Colonic mucosa (tissue), 4 donors: ENCODE measurements at places on chromosomes 4 and X. TPM values are rescaled to one million over a fixed set of nuclear protein-coding genes. Genes with fewer than 3 reads are reported as not detected.
A peak's percentile ranks its signal among the peaks of the same experiment; 100 is the strongest.

The IL1RAPL2 gene
- not detected for total RNA-seq

The COX7B2 gene
- total RNA-seq: not detected

The FAM47A gene
- total RNA-seq: not detected

The CAMK2D gene
- total RNA-seq: 69.5 TPM

- no peak for DNase-seq
Observed at GRCh38 chr4:123255971-123256370, 140.6 kb upstream of the SPRY1 start.

DNA sequence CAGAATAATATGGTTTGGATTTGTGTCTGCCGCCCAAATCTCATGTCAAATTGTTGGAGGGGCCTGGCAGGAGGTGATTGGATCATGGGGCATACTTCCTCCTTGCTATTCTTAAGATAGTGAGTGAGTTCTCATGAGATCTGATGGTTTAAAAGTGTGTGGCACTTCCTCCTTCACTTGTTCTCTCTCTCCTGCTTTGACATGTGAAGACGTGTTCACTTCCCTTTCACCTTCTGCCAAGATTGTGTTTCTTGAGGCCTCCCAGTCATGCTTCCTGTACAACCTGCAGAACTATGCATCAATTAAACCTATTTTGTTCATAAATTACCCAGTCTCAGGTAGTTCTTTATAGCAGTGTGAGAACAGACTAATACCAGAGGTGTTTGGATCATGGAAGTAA lies 325.7 kb upstream of the GIMD1 start:
- no peak for DNase-seq

GRCh38 chr4:2462218-2462991 lies 6.5 kb upstream of the RNF4 start:
- peak; percentile 55 for DNase-seq

DNA sequence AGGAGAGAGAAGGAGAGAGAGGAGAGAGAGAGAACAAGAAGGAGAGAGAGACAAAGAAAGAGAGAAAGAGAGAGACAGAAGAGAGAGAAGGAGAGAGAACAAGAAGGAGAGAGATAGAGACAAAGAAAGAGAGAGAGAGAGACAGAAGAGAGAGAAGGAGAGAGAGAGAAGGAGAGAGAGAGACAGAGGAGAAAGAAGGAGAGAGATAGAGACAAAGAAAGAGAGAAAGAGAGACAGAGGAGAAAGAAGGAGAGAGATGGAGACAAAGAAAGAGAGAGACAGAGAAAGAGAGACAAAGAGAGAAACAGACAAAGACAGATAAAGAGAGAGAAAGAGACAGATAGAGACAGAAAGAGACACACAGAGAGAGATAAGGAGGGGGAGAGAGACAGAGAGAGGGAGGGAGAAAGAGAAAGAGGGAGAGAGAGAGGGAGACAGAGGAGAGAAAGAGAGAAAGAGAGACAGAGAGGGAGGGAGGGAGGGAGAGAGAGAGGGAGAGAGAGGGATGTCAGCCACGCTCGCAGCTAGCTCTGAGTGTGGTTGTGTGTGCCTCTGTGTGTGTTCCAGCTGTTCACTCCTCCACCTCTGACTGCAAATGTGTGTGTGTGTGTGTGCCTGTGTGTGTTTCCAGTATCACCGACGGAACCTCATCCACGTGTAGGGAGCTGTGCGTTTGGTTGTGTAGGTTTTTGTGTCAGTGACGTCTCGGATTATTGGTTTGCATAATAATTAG lies 105.8 kb downstream of the CRLF2 start:
- no peak for DNase-seq

GRCh38 chr4:86596807-86597206 lies 2.7 kb downstream of the PTPN13 start:
- DNase-seq: no peak

GRCh38 chrX:46575586-46575985 lies 2.0 kb downstream of the CHST7 start:
- no peak for DNase-seq

- DNase-seq: no peak
Observed at GRCh38 chr4:65623506-65623905, 46.8 kb downstream of the EPHA5 start.

DNA sequence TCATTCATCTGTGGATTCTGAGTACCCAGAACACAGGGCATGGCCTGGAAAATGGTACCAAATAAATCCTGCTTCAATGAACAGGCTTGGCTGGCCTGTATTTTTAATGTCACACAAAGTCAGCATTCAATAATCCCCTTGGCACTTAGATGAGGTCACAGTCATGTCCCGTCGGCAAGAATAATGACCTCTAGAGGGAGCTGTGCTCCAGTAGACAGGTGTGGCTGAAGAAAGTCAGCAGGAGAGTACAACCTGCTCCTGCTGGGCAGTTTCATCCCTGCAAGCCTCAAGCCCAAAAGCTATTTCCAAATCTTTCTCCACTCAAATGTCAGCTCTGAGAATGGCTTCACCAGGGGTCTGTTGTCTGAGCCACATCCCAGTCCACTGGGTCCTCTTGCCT lies 404.0 kb upstream of the F9 start:
- peak; percentile 21 for DNase-seq

GRCh38 chr4:14867847-14868246 lies 134.4 kb upstream of the CPEB2 start:
- no peak for DNase-seq

GRCh38 chrX:153519569-153520286 lies 2.3 kb downstream of the ATP2B3 start:
- DNase-seq: no peak

DNA sequence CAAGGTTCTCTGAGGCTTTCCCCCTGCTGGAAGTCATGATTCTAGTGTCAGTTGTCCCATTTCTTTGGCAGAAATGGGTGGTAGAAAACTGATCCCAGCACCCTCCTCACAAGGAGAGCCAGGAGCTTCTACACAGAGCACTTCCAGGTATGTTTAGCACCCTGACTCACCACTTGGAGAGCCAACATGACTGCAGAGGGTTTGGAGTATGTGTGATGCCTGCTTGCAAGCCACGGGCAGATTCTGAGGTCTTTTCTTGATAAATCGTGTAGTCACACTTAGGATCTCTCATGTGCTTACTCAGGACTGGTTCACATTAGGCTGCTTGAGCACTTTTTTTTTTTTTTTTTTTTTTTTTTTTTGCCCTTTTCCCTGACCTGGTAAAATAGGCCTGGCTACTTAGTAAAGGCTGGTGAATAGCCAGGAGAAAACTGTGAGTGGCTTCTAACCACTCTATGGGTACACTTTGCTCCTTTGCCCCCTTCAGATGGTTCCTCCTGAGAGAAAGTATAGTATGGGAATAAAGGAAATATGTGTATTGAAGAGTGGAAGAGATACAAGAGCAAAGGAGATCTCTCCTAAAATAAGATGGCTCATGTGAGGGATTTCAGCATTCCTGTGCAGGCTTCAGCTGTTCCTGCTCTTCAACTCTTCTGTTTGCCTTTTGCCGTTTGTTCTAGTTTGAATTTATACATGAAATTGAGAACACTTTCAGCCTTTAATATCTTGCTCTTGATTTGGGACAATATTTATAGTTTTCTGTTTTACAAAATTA lies 103.6 kb downstream of the EMCN start:
- DNase-seq: no peak

GRCh38 chr4:152628128-152628527 lies 51.7 kb downstream of the TMEM154 start:
- no peak for DNase-seq

DNA sequence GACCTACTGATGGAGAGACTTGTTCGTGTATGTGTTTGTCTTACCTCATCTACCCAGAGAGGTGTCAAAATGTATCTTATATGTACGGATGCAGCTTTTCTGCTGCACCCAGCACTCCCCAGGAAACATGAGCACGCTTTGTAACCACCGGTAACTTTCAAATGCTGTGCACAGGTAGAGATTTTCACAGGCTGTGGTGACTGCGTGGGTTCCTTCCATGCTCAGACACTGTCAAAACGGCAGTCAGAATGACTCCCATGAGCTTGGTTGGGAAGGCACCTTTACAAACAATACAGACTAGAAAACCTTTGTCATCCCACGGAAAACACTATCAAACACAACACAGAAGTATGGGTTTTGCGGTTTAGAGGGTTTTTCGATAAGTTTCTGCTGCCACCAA lies 28.2 kb downstream of the F11 start:
- no peak for DNase-seq

DNA sequence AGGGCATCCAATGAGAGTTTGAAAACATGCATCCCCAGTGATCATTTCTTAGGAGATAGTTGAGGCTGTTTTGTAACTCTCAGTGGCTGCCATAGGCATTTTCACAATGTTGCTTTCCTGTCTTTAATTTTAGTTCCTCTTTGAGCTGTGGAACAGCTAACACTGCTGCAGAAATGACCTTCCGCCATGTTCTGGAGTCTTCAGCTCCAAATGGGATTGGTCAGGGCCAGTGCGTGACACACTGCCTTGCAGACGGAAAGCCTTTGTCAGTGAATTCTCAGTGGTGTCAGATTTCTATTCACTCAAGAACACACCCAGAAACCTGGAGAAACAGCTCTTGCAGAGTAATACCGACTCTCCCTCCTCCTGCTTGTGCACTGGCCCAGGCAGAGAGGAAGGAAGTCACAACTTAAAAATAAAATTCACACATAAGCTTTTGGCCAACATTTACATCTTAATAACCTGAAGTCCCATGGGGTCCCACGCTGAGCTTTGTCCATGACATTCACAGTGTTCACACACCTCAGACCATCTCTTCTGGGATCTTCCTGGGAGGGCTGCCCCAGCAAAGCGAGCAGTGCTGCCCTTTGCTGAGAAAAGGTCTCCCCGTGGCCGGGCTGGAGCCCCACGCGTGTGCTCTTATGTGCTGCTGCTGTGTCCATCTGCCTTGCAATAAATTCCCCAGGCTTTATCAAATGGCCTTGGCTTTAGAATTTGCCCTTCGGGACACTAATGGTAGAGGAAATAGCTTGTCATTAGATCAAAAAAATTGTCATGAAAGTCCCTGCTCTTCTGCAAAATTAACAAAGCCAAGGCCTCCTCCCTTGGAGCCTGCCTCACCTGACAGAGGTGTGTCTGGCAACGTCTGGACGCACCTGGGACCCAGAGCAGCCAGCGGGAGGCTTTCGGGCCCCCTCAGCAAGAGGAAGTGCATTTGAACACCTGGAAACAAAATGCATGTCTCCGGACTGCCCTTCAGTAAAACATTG lies 126.8 kb downstream of the IRF2 start:
- peak; percentile 77 for DNase-seq
